LNCaP clone FGC (cell line): ENCODE measurements at places on chromosomes 4 and X.

- DNase-seq, result no peak
These were observed 1048.0 kb downstream of the PDHA2 start for GRCh38 chr4:96887857-96888256.

- no peak for DNase-seq
These were observed 59.3 kb downstream of the SHROOM2 start for GRCh38 chrX:9845578-9845952.

GRCh38 chr4:185710487-185710995 lies 101.5 kb downstream of the SORBS2 start:
- no peak for DNase-seq

DNA sequence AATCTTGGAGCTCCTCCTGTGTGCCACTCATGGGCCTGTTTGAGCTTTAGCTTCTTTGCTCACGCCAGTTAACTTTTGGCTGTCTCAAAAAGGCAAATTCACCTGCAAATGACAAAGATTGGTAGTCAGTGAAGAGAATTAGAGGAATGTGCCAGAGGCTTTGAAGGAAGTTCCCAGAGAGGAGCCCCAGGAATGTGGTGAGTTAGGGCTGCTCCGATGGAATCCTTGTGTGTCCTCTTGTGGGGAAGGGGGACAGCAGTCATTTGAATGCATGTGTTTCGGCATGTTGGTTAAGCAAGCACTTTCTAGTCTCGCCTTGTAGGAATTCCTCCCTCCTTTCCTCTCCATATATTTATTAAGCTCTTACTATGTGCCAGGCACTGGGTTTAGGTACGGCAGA lies 62.9 kb downstream of the ELF4 start:
- DNase-seq, result no peak

GRCh38 chr4:183413234-183414200 lies 30.9 kb upstream of the CDKN2AIP start:
- no peak for DNase-seq

GRCh38 chr4:183499389-183499788 lies 5.5 kb upstream of the ING2 start:
- no peak for DNase-seq
